ENCODE measurements at places on chromosomes 3 and 15.
A peak's percentile ranks its signal among the peaks of the same experiment; 100 is the strongest.

DNA sequence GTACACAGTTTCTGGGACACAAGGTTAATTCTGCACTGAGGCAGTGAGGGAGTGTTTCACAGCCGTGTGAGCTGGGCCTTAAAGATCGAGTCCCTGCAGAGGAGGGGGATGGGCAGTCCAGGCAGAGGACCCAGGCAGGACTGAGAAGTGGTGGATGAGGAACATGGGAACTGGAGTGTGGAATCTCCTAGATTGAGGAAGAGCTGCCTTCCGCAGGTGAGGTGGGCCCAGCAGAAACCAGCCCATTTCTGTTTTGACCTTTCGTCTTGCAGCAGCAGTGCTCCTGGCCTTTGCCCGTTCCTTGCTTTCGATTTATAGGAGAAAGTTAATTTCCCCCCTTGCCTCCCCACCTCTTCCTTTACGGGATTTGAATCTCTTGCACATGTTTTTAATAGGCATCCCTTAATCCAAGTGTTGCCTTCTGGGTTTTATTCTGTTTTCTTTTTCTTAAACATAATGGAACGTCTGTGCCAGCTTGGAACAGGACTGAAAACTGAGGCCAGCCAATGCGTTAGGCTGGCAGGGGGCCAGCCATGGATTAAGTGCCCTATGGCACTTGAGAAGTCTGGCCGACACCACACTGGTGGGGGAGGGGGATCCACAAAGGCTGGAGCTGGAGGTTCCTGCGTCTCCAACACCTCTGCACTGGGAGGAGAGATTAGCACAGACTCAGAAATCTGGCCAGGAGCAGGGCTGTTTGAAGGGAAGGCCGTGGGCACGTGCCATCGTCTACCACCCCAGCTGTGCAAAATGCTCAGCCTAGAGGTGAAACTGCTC lies 78.1 kb downstream of the AAGAB start:
- DNase-seq: no peak

DNA sequence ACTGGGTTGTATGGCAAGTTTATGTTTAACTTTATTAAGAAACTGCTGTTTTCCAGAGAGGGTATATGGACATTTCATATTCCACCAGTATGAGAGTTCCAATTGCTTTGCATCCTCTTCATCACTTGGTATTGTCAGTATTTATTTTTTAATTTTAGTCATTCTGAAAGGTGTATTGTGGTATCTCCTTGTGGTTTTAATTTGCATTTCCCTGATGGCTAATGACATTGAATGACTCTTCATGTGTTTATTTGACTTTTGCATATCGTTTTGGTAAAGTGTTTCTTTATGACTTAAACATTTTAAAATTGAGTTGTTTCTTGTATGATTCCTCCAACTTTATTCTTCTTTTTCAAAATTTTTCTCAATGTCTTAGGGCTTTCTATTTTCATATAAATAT lies 44.4 kb downstream of the IL1RAP start:
- no peak for DNase-seq

DNA sequence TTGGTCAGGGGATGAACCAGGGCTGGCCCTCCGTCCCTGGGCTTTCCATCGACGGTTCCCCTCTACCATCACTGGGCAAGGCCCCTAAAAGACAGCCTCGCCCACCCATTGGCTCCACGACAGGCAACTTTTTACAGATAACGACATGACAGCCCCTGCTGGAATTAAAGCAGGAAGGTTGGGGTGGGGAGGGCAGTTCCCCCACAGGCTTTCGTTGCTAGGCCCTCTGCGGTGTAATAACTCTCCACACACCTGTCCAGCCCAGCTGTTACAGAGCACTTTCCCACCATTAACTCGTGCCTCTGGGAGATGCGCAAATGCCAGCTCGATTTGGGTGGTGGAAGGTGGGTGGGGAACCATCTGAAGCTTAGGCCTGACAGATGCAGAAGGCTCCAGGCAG lies 264.2 kb upstream of the TLE3 start:
- no peak for DNase-seq

DNA sequence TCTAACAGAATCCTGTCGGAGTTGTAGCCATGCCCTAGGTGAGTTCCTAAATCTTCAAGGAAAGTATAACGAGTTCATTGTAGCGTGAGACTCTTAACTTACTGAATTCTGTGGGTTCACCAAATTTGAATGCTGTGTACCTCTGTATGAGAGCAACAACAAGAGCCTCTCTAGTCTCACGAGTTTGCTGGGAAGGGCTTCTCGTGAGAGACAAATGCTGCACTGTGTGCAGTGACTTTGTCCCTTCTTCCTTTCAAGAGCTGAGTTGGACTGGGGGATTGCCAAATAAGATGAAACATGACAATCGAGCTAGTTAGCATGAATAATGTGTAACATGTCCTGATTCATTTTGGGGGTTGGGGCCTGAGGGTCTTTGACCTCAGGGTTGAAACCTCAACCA lies 32.2 kb downstream of the KAT2B start:
- DNase-seq: no peak

DNA sequence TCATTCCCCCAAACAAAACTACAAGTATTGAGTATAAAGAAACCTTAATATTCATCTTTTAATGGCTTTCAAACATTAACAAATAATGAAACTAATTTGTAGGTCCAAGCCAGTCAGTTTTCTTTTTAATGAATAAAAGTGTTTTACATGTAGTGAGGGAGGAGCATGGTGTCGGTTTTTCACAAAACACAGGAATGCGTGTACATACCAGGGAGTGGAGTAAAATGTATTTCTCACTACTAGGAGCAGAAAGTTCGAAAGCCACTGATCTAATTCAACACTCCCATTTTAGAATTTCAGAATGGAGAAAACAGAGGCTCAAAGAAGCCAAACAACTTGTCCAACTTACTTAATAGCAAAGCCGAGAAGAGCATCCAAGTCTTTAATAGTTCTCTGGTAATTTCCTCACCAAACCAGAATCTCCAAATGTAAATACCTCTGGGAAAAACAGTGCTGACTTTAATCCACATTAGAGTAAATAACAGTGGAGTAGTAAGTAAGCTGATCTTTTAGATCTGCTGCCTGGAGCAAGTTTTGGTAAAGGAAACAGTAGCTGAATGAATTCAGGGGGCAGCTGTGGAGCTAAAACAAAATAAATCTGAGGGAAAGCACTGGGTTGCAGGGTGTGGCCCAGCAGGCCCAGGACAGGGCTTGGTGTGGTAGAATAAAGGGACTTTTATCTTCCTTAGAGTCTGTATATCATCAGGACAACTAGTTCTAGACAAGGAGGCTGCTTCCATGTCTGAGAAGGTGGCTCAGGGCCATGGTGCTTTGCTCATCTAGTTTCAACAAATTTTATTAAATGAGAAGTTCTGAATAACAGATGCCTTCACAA lies 7.9 kb downstream of the ANP32A start:
- no peak for DNase-seq

GRCh38 chr3:66615643-66616301 lies 115.0 kb upstream of the LRIG1 start:
- no peak for DNase-seq

DNA sequence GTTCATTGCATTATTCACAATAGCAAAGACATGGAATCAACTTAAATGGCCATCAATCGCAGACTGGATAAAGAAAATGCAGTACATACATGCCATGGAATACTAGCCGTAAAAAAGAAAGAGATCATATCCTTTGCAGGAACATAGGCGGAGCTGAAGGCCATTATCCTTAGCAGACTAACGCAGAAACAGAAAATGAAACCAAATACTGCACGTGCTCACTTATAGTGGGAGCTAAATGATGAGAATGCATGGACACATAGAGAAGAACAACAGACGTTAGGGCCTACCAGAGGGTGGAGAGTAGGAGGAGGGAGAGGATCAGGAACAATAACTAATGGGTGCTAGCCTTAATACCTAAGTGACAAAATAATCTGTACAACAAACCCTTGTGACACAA lies 57.9 kb downstream of the RASA2 start:
- DNase-seq: no peak

DNA sequence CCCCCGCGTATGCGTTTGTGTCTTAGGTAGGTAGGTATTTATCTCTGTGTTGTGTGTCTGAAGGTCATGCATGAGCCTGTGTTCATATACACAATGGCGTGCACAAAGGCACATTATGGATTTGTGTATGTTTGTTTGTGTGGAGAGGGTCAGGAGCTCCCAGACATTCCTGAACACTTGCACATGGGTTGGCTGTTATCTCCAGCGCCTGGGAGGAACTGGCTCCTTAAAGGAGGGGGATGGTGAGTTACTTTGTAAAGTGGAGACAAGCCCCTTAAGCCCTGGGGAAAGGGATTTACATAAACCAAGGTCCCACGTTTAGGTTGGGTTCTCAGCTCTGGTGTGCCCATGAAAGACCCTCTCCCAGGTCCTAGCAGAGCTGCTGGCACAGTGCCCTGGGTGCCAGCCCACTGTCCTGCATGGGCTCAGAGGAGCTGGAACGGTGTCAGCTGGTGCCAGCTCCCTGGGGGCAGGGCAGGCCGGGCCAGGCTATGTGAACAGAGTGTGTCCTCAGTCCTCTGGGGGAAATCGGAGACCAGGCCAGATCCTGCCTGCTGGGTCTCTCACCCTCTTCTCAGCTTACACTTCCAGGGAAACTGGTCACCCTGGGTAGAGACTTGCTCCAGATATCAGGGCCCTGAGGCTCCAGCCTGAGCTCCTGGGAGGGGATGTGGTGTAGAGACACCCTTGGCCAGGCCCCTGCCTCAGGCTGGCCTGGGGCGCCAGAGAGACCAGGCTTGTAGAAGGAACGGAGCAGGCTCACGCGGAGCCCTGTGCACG lies 25.1 kb downstream of the SNX33 start:
- DNase-seq: no peak

GRCh38 chr15:59400103-59400813 lies 27.6 kb upstream of the MYO1E start:
- no peak for DNase-seq

DNA sequence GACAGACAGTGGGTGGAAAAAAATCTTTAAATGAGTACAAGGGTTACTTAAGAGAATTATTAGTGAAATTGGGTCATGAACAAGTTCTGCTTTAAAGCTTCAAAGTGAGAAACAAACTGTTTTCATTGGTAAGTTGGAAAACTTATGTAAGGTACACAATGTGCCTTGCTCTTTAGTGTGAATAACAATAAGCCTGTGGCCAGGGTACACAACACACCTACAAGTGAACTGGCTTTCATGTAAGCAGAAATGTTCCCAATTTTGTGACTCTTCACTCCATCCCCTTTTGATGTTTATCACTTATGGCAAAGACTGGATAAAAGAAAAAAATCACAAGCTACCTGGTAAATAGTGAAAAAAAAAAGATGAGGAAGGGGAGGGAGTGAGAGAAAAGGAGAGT lies 253.7 kb downstream of the ZBTB20 start:
- peak; percentile 70 for DNase-seq

Data from G401 (cell line).